Activated naive CD4-positive, alpha-beta T cell (primary cell): ENCODE measurements at places on chromosomes 7 and 10.

GRCh38 chr10:33321516-33321915 lies 13.0 kb downstream of the NRP1 start:
- DNase-seq: no peak

DNA sequence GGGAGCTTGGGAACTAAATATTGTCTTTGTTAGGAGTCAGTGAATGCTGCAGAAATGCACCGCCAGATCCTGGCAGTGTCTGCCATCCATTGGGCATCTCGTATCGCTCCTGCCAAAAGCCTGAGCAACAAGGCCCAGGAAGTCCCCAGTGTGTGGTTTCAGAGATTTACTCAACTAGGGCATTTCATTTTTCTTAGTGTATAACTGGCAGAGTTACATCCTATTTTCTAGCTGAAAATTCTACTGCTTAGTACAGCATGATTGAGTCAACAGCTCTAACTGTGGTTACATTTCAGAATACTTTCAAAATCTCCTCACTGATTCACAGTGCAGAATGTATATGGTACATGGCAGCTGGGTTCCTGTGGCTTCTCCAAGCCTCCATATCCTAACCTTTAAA lies 95.8 kb upstream of the CREB5 start:
- no peak for DNase-seq

DNA sequence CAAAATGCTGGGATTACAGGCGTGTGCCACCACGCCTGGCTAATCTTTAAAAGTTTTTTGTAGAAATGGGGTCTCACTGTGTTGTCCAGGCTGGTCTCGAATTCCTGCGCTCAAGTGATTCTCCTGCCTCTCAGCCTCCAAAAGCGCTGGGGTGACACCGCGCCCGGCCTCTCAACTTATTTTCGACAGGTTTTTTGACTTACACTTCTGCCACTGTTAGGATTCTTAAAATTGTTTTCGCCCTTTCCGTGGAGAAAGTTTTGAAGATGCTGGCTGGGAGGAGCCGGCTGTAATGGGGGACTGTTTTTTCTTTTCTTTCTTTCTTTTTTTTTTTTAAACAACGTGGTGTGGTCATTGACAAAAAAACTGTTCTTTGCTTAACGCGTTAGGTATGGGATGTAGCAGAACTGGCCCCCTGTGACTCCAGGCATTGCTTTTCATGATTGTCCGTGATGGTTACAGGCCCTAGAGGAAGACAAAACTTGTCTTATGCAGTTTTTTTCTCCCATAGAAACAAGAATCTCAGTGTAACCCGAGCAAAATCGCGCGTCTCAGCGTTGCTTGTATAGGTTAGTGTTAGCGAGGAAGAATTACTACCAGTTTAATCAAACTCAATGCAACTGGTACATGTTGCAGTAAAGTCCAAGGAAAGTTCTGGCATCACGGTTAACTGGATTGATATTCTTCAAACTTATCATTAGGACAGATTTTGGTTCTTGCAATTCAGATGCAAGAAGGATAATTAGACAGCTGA lies 72.2 kb downstream of the DAGLB start:
- DNase-seq: no peak

GRCh38 chr7:69696054-69696591 lies 97.8 kb downstream of the AUTS2 start:
- DNase-seq: no peak

DNA sequence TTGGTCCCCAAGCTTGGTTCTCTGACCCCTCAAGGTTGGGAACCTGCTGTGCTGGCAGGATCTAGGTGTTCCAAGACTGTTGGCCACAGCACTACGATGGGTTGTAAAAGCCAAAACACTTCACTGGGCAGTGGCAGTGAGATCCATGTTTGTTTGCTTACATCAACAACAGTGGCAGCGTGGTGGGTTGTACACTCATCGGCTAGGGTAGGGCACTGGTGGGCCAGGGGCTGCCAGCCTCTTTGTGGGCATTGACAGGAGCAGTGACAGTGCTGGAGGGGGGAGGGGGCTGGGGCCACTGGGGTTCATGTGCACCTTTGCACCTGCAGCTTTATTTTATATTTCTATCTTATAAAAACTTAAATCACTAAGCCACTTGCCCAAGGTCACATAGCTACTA lies 126.7 kb upstream of the ZWINT start:
- DNase-seq: no peak

GRCh38 chr7:27641581-27642230 lies 21.0 kb downstream of the HIBADH start:
- no peak for DNase-seq

DNA sequence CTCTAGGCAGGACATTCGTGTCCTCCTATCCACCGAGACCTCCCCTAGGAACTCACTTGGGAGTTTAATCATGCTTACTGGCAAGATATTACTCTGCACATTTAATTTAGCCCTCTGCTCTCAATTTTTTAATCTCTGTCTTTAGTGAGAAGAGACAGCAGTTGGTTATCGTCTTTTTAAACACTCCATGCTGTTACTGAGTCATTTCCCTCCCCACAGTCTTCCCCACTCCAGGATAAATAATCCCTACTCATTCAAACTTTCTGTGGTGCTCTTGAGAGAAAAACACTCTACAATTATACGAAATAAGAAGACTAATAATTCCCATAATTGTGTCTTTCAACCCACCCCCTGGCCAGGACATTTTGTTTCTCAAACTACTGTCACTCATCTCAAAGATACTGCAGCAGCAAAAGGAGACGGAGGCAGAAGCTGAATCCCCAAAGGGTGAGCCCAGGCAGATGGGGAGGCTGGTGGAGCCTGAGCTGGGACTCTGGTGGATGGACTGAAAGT lies 84.2 kb downstream of the ANK3 start:
- DNase-seq: no peak

GRCh38 chr10:130935128-130935439 lies 376.4 kb downstream of the TCERG1L start:
- DNase-seq: no peak

DNA sequence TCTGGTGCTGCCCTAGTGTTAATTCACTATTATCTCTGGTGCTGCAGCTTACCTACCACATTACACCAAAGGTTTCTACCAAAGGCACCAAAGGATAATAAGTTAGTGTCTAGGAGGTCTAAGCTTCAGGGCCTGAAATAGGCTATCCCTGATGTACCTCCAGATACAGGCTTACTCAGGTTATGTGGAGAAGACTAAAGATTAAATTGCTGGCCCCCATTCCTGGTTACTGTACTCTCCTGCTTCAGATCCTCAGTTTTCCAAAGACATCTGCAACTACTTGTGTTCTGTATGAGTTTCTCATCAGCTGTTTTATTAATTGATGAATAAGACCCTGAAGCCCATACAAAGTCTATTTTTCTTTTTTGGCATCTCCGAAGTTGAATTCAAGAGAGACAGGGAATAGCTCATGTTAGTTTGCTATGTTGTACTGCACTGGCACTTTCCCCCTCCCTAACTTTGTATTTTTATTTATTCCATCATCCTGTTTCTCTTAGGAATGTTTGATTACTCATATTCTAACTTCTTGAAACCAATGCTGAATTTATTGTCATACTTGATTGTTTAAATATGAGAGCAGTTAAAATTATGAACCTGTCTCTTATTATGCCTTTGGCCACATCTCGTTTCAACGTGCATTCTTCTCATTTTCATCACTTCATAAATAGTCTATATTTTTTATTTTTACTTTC lies 85.9 kb downstream of the PON1 start:
- DNase-seq: no peak

DNA sequence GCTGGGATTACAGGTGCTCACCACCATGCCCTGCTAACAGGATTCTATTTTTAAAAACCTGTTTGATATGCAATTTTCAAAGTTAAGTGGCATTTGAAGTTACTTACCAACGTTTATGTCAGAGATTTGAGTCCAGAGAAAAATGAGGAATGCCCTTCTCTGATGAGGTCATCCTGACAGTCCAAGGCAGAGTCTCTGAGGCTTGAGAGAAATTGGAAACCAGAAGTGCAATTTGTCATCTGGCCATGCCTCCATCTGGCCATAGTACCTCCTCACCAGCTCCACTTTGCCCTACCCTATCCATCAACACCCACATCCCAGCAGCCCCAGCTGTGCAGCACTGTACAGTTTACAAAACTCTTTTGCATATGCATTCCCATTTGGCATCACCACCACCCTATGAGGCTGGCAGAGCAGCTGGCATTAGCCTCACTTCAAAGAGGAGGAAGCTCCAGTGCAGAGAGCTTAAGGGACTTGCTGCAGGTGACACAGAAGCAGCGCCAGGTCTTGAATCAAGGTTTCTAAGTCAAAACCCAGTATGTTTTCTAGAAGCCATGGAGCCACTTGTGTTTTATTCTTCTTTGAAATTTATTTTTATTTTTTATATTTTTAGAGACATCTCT lies 54.5 kb upstream of the PDZD8 start:
- DNase-seq: no peak

- no peak for DNase-seq
Observed at GRCh38 chr7:38655833-38656774, 24.9 kb upstream of the AMPH start.

- DNase-seq: no peak
Observed at GRCh38 chr7:28036696-28037095, 143.9 kb downstream of the JAZF1 start.

- no peak for DNase-seq
Observed at GRCh38 chr7:139560678-139561077, 37.2 kb downstream of the CLEC2L start.

DNA sequence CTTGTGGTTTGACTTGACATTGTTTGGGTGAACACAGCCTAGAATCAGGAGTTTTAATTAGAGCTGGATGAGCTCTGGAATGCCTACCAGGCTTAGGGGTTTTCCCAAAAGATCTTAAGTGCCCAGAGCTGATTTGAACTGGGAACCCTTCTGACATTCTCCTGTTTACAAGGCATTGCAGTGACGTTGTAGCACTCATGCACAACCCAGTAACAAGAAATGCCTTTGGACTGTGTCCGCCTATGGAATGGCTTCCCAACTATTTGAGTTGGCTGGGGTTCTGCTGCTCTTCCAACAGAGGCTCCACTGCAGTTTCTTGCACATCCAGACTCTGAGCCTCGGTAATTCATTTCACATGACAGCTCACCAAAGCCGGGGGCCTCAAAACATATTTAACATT lies 76.7 kb upstream of the MKX start:
- no peak for DNase-seq

GRCh38 chr10:71395621-71396020 lies 1.1 kb upstream of the CDH23 start:
- no peak for DNase-seq

DNA sequence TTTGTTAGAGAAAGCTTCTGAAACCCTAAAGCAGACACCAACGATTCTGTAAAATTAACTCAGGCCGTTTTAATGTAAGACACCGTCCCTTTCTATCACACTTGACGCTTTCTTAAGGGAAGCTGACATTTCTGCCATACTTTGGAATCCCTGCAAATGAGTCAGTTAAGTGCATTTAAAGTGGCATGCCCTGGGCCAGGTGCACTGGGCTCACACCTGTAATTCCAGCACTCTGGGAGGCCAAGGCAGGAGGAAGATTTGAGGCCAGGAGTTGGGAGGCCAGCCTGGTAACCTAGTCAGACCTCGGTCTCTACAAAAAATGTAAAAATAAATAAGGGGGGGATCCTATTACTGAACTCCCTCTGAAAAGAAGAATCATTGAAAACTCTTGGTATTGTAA lies 4.4 kb downstream of the UBE2H start:
- no peak for DNase-seq

DNA sequence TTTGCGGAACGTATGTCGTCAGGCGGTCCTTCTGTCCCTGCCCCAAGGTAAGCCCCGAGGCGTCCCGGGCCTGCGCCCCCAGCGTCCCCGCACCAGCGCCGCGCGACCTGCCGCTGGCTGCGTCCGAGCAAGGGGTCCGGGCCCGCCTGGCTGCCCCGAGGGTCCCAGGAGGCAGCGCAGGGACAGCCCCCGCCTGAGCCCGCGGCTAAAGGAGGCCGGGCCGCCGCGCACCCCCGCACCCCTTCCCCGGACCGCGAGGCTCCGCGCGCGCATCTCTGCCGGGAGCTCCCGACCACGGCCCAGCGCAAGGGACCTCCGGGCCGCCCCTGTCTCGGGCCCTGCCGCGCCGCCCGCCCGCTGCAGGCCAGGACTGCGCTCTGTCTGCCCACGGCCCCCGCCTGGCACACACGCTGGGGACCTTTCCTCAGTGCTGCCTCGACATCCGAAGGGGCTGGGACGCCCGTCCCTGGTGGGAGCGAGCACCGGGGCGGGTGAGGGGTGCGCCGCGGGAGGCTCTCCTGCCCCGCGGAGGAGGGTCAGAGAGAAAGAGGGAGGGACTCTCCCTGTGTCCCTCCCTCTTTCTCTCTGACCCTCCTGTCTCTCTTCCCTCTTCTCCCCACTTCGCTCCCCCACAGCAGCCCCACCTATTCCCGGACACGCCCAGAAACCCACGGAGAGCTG lies 25.0 kb downstream of the SHH start:
- no peak for DNase-seq

- DNase-seq: no peak
Observed at GRCh38 chr7:23196306-23196705, 14.5 kb downstream of the NUP42 start.
